ENCODE measurements at places on chromosomes 3 and 15.
A peak's percentile ranks its signal among the peaks of the same experiment; 100 is the strongest.

DNA sequence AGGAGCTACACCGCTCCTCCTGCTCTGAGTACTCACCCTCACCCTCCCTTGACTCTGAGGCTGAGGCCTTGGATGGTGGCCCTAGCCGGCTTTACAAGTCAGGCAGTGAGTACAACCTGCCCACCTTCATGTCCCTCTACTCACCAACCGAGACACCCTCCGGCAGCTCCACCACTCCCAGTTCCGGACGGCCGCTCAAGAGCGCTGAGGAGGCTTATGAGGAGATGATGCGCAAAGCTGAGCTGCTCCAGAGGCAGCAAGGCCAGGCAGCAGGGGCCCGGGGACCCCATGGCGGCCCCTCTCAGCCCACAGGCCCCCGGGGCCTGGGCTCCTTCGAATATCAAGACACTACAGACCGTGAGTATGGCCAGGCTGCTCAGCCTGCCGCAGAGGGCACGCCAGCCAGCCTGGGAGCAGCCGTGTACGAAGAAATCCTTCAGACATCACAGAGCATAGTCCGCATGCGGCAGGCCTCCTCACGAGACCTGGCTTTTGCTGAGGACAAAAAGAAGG lies 21.2 kb upstream of the APEH start:
- DNase-seq, result no peak

GRCh38 chr3:9216736-9217135 lies 32.7 kb downstream of the SRGAP3 start:
- DNase-seq, result no peak

- DNase-seq, result no peak
Observed at GRCh38 chr15:85534031-85534430, 153.6 kb downstream of the AKAP13 start.

GRCh38 chr15:26967719-26968269 lies 3.2 kb upstream of the GABRG3 start:
- DNase-seq, result peak; percentile 43

GRCh38 chr3:110846971-110847370 lies 224.6 kb upstream of the NECTIN3 start:
- no peak for DNase-seq

- DNase-seq, result no peak
Observed at GRCh38 chr3:133162670-133163305, 124.6 kb downstream of the TMEM108 start.

- no peak for DNase-seq
Observed at GRCh38 chr3:32430900-32431299, 39.2 kb downstream of the CMTM7 start.

GRCh38 chr3:66392966-66393332 lies 107.9 kb downstream of the LRIG1 start:
- no peak for DNase-seq

- peak; percentile 8 for DNase-seq
Observed at GRCh38 chr15:93566762-93567161, 477.8 kb upstream of the RGMA start.

GRCh38 chr3:127003601-127004280 lies 20.8 kb downstream of the PLXNA1 start:
- DNase-seq, result no peak

- no peak for DNase-seq
Observed at GRCh38 chr3:133300102-133300501, 99.8 kb upstream of the BFSP2 start.

DNA sequence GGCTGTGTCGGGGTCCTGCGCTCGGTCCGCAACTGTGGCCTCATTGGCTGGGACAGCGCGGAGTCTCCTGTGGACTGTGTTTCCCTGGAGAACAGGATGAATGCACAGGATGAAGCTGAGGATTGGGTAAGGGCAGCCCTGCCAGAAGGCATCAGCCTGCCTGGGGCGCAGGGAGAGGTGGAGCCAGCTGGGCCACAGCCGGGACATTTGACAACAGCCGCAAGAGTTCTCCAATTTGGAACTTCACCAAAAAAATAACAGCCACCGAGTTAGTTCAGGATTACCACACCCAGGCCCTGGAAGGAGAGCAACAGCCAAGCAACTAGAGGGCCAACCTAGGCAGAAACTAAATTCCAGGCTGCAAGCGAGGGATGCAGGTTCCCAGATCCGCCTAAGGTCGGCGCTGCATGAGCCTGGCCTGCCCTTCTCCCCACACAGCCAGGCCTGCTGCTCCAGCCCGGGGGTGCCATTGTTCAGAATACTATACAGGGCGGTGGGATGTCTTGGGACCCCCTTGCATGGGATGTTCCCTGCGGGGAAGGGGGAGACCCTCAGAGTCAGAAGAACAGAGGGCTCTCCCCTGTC lies 229.3 kb downstream of the OCA2 start:
- no peak for DNase-seq

GRCh38 chr3:124351430-124352148 lies 359.7 kb upstream of the ROPN1 start:
- peak; percentile 64 for DNase-seq

GRCh38 chr15:57335719-57336118 lies 40.6 kb upstream of the CGNL1 start:
- no peak for DNase-seq

DNA sequence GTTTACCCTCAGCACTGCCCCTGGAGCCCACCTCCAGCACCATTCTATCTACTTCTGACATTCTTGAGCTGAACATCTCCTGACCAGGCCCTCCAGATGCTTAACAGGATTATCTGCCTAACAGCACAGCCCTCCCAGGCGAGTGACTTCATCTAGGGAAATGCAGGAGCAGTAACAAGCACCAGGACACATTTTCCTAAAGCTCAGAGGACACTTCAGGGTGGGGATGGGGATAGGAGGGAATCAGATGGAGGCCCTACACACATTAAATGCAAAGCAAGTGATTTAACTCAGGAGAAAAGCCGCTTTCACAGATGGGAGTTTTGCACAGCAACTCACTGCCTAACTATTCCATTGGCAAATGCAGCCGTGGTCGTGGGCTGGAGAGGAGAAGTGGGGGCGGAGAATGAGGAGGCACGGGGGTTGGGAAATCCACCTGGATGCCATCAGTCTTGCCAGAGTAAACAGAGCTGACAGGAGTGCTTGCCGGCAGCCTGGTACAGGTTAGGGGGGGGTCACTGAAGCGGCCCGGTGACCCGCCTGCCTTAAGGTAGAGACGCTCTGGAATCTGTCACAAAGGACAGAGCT lies 21.3 kb upstream of the BNC1 start:
- DNase-seq, result no peak

- DNase-seq, result no peak
Observed at GRCh38 chr3:147669077-147669476, 259.9 kb downstream of the ZIC1 start.

GRCh38 chr3:158569794-158570193 lies 1.2 kb upstream of the MLF1 start:
- DNase-seq, result no peak

GRCh38 chr3:8519774-8520448 lies 18.3 kb downstream of the LMCD1 start:
- DNase-seq, result no peak

DNA sequence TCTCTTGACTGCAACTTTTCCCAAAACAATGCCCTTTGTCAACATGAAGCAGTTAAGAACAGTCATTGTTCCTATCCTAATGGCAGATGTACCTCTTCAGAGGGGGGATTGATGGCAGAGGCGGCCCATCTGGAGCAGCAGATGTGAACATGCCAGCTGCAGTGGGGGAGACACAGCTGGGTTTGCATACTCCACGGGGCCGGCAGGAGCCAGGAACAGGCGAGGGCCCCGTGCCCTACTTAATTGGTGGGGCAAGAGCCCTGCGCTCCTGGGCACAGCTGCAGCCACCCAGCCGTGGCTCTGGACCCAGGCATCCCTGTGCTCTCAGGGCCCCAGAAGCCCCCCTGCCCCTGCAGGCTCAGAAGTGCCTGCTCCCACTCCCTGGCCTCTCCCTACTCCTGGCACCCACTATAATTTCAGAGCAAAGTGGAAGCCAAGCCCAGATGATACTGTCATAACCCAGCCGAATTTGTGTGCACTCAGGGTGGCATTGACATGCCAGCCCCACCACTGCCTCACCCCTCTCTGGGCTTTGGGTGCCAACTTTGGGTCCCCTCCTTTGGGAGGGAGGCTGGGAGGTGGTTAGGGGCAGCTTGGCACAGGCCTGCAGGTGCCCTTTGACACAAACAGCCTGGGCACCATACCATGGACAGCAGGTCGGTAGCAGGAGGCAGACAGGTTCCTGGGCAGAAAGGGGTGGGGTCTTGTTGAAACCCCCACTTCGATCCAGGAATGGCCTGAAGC lies 34.6 kb downstream of the ROPN1B start:
- DNase-seq, result no peak

- no peak for DNase-seq
Observed at GRCh38 chr15:99099661-99100060, 5.2 kb upstream of the SYNM start.

GRCh38 chr3:16461463-16462245 lies 51.8 kb downstream of the RFTN1 start:
- no peak for DNase-seq

- no peak for DNase-seq
Observed at GRCh38 chr15:82272154-82272553, 9.5 kb downstream of the SAXO2 start.

- DNase-seq, result no peak
Observed at GRCh38 chr3:19202303-19202702, 54.0 kb downstream of the KCNH8 start.

GRCh38 chr3:59992578-59992977 lies 942.8 kb upstream of the CFAP20DC start:
- no peak for DNase-seq

DNA sequence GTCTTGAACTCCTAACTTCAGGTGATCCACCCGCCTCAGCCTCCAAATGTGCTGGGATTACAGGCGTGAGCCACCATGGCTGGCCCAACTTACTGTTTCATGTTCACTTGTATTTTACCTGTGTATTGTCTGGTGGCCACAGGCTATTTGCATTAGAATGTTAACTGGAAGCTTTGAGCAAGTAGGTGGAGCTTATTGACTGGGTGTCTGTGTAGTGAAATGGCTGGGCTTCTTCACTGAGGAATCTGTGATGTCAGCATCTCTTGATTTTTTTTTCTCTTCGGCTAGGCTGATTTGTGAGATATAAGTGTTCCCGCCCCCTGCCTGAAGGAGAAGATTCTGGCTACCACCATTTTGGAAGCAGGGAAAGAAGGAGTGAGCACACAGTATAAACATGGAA lies 237.8 kb upstream of the PEX5L start:
- DNase-seq, result no peak

GRCh38 chr3:108287146-108287545 lies 9.2 kb upstream of the HHLA2 start:
- DNase-seq, result no peak

DNA sequence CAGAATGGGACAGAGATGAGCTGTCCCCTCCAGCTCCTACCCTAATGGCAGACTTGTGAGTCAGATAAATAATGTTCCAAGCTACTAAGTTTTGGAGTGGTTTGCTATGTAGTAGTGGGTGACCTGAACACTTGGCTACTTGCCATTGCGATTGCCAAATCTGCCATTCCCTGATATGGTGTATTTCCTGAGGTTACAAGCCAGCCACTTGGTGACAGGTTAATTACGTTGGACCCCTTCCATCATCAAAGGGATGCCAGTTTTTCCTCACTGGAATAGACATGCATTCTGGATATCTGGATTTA lies 33.6 kb downstream of the MORF4L1 start:
- DNase-seq, result peak; percentile 75

GRCh38 chr3:169657351-169658124 lies 6.0 kb downstream of the MECOM start:
- no peak for DNase-seq

- no peak for DNase-seq
Observed at GRCh38 chr3:31174079-31174478, 279.6 kb upstream of the GADL1 start.

- DNase-seq, result no peak
Observed at GRCh38 chr15:90013503-90013937, 12.4 kb downstream of the ZNF710 start.

DNA sequence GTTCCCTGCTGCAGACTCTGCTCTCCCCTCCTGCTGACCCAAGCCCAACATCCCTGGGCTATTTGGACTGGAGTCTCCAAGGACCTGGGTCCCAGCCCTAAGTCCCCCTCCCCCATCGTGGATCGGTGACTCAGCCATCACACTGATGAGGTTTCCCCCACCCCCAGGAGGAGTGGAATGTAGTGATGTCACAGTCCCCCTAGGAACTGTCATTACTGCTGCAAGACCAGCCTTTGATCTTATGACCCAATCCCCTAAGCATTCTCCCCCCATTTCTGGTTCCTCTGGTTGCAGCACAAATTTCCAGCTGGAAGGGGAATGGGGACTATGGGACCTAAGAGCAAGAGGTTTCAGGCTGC lies 63.4 kb upstream of the CSPG4 start:
- peak; percentile 28 for DNase-seq

GRCh38 chr3:120129051-120129450 lies 34.8 kb upstream of the GSK3B start:
- no peak for DNase-seq

DNA sequence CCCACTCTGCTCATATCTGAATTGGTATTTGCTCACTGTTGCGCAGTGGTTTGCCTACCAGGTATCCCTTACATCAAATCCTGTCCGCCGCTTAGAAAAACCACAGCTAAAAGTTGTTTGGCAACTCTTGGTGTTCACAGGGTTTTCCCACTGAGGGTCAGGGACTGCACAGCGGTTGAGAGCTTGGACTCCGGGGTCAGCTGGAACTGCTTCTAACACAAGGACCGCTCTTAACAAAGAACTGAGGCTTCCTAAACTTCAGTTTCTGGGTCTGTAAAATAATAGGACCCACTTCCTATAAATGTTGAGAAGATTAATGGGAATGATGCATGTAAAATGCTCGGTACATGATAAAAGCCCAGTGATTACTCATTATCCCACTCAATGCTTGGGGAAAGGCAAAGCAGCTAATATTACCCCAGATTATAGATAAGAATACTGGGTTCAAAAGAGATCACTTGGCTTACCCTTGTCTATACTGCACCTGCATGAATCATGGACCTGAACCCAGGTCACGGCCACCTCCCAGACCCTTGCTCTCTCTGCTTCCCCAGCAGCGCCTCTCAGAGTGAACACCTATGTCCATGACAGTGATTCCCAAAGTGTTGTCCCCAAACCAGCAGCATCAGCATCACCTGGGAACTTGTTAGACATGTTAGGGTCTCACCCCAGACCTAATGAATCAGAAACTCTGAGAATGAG lies 36.1 kb downstream of the LIPC start:
- DNase-seq, result no peak

DNA sequence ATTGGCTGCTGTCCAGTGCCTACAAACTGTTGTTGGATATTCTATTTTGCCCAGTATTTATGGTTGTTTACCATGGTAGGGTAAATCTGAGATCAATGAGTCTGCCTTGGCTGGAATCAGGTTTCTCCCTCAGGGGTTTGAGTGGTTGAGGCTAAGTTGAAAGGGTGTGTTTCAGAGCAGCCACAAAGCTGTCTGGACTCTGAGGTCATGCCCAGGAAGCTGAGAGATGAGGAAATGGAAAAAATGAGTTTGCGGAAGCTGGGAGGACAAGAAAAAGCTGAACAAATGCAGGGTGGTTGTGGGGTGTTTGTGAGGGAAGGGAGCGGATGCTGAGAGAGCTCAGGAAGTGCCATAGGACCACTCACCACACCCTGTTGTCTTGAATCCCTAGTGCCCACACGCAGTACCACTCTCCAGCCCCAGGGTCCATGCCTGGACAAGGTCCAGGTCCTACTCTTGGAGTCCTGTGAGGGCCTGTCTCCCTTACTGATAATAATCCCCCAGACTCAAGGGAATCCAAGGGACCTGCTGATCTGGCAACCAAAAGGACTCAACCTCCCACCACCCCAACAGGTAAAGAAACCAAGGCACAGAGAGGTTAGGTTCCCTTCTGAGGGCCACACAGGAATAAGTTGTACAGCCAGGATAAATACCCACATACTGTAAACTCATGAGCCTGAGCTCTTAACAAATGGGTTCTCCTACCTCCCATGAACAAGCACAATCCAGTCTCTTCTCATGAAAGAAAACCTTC lies 81.6 kb downstream of the PPCDC start:
- DNase-seq, result peak; percentile 46
